ENCODE measurements at places on chromosomes 2 and 18.

DNA sequence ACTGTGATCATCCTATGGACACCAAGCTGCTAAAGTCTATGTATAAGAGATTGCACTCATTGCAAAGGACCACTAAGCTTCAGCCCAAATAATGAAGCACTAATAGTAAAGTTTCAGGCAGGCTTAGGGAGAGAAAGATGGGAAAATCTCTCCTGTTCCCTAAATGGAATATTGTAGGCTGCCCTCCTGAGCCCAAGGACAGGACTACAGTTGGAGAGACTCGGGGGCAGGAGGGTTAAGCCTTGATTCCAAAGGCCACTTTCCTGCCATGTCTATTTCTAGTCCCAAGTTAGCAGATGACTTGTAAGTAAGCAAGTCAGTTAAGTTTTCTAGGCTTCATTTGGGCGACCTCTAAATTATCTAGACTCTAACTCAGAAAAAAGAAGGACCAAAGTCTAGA is 9.0 kb downstream of the TMEM247 start:
- no peak for DNase-seq

DNA sequence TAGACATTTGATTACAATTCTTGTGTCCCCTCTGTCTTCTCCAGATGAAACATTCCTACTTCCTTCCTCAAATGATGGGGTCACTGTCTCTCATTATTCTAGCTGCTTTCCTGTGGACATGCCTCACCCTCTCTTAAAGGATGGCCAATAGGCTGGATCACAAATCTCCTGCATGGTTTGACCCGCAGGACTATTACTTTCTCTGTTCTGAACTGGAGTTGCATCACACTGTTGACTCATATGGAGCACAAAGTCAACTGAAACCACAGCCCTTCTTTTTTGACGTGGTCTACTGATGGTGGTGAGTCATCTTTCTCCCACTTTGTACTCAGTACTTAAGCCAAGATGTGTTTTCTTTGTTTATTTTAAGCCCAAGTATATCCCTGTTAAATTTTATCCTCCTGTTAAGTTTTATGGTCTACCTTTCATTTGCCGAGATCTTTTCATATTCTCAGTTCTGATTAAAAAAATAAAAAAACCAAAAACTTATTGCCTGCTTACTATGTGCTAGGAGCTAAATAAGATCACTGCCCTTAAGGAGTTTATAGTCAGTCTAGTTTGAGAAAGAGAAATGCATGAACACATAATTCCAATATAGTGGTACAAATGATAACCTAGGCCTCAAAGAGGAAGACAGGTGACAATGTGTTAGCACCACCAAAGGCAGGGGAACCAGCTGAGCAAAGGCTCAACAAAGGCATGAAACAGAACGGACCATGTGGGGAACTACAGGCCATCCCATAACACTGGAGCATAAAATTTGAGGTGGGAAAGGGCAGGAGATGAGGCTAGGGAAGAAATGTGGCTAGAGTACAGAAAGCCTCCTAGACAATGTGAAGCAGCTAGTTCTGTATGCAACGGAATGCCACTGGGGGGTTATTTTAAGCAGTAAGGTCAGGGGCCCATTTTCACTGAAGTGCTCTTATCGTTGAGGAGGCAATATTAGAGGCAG is 67.6 kb upstream of the ZFP36L2 start:
- peak; percentile 93 for DNase-seq

GRCh38 chr2:1459727-1460126 is 46.5 kb downstream of the TPO start:
- DNase-seq = no peak

DNA sequence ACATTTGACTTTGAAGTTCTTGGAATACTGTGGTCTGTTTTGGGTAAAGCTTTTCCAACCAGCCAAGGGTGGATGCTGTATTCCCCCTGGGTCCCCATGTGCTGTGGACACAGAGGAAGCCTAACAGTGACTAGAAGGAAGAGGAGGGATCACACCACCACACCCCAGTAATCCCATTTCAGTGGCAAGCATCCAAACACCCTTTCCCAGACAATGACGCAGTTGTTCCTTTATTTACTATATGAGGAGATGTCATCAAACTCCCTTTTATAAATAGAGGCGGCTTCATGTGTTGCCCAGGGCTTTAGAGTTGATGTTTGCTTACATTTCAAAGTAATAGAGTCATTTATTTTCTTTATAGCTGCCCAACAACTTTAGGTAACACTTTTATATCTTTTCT is 959.4 kb upstream of the GYPC start:
- DNase-seq = no peak

GRCh38 chr2:62196278-62196901 is 475 bp downstream of the B3GNT2 start:
- DNase-seq = peak; percentile 65

DNA sequence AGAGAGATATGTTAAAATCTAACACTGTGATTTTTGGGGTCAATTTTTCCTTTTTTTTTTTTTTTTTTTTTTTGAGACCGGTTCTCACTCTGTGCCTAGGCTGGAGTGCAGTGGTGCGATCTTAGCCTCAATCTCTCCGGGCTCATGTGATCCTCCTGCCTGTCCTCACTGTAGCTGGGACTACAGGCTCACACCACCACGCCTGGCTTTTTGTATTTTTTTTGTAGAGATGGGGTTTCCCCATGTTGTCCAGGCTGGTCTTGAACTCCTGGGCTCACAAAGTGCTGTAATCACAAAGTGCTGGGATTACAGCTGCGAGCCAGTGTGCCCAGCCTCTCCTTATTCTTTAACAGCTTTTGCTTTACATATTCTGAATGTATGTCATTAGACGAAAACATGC is 2.9 kb upstream of the HAAO start:
- DNase-seq = no peak

- DNase-seq = peak; percentile 71
Measured at GRCh38 chr18:7953095-7953958, 386.2 kb downstream of the PTPRM start.

- no peak for DNase-seq
Measured at GRCh38 chr2:213036836-213037235, 114.6 kb downstream of the IKZF2 start.

DNA sequence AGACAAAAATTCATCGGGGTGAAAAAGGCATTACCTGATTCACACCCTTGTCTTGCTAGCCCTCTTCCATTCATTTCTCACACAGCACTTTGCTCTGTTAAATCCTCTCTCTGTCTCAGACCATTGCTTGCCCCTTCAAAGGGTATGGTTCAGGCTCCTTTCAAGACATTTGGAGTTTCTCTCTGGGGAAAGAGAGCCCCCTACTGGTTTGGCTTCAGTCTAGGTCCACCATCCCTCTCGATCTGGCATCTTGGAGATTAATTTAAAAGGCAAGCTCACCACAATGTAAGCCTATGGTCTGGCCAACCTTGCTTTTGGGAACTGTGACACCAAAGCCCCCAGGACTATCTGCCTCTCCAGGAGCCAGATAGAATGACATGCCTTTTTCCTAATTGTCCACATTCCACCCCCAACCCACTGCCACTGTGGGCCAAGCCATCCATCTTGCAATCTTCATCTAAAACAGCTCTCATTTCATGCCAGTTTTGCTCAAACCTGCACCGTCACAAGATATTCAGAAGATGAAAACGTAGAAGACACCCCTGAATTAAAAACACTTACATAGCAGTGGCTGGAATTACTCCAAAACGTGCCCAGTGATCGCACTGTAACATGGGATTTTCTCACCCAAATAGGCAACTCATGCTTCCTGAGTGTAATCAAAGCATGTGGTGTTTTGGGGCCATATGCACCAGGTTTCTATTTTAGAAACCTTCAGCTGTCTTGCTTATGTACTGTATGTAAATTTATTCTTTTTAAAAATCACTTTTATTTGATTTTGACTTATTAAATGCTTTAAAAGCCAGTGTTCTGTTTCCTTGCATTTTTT is 93.9 kb downstream of the FARSB start:
- DNase-seq = peak; percentile 57

GRCh38 chr2:144572977-144573376 is 53.1 kb upstream of the ZEB2 start:
- DNase-seq = peak; percentile 62

- no peak for DNase-seq
Measured at GRCh38 chr2:156933645-156934225, 323.8 kb upstream of the GALNT5 start.

DNA sequence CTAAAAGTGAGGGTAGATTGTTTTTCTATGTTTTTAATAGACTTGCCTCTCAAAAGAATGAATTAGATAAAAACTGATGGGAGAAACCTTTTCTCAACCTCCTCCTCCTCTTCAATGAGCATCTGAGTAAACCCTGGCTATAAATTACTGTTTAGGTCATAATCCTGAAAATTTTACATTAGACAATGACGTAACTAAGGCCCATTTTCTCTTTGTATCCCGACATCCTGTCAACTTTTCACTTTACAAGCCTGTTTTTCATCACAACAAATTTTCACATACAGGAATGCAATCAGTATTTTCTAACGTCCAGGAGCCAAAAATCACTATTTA is 1.3 kb downstream of the SPIRE1 start:
- no peak for DNase-seq

DNA sequence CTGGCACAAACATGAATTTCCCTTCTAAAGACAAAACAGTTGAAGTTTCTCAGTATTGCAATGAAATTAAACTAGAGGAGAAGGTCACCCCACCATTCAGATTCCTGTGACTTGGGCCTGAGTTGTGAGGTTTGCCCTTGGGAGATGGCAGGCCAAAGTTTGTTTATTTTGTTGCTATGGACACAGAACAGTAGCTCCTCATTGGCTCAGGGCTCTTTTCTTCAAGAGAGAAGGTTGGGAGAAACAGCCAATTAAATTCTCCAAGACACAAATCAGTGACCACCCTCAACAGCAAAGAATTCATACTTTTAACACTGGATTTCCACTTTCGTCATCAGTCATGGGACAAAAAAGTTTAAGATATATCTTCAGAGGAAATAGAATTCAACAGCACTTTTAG is at the start of gene FLACC1:
TSS of gene FLACC1 (minus strand) at position 125 of the 400 bp plus-strand sequence. CDS start 5,941 bp downstream, outside the sequence.
- no peak for DNase-seq

DNA sequence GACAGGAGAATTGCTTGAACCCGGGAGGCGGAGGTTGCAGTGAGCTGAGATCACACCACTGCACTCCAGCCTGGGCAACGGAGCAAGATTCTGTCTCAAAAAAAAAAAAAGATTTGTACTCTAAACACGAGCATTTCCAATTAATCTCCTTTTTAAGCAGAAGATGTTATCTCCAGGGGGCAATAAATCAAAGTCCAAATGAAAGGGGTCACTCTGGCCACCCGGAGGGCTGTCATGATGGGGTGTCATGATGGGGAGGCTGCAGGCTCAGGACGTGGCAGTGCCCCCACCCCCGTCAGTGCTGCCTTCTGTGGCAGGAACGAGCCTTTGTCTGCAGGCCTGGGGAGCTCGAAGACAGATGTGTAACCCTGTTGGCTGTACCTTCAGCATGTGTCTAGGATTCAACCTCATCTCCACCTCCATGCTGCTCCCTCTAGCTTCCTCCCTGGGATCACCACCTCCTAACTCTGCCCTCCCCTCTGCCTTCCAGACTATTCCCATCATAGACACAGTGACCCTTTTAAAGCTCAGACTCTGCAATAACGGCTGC is 76.9 kb upstream of the YWHAQ start:
- no peak for DNase-seq

- no peak for DNase-seq
Measured at GRCh38 chr2:171966235-171966634, 33.5 kb upstream of the METAP1D start.

DNA sequence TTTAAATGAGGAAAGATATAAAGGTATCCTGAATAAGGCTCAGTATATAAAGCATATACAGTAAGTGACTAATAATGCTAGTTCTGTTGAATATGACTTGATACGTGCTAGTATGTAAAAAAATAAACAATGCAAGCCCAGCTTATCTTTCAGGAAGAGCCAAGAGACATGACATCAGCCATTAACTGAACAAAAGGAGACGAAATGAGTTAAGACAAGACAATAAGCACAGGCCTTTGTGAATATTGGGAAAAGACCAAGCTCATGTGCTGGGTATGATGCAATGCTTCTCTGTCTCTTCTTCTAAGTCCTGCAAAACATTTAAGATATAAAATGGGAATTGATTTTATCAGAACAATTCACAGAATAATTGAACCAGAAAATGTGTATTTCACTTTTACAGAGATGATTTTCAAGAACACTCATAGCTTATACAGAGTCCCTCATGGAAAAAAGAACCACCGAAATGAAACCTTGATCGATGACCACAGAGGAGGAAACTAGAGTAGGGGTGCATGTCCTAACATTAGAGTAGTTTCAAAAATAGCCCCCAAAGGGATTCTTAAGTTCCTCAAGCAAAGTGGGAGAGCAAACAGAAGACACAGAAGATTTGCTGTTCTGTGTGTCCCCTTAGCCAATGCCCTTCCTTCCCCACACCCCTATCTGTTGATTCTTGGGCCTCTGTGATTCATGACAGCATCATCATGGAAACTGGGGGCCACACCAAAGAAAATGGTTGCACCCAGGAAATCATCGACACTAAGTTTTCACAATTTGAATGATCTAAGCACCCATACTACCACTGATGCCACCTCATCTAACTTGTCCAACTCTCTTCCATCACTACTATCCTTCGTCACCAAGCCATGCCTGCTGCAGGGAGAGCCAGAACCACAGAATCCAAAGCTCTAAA is 68.0 kb upstream of the CRIM1 start:
- peak; percentile 14 for DNase-seq

DNA sequence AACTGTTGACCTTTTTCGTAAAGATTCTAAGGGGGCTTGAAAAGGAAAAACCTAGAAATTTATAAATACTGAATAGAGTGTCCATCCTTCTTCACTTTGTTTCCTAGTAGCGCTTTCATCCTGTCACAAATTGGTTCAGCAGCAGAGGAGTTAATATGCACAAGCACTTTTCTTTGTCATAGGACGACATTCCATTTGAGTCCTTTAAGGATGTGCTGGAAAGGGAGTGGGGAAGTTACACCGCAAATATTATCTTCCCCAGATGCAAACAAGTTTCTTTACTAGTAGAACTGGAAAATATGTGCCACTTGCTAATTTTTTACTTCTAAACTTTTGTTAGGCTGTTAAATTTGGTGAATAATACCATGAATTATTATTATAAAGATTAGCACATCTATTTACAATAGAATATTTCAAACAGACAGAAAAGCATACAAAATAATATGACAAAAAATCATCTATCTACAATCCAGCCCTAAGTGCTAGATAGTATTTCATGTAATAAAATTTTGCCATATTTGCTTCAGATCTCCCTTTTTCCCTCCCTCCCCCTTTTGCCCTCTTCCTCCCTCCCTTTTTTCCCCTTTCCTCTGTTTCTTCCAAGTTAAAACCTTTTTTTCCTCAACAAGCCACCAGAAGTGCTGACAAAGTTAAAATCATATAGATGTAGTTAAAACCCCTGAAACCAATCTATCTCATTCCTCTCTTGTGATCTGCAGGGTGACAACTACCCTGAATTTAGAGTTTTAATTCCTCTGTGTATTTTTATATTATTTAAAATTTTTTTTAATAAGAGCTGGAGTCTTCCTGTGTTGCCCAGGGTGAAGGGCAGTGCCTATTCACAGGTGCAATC is 50.5 kb upstream of the MAP4K3 start:
- no peak for DNase-seq

GRCh38 chr2:64214281-64215115 is 70.3 kb upstream of the PELI1 start:
- DNase-seq = peak; percentile 84

GRCh38 chr18:79573921-79574491 is 105.6 kb upstream of the CTDP1 start:
- no peak for DNase-seq

Data from activated CD4-positive, alpha-beta T cell treated with anti-CD3 and anti-CD28 coated beads, Interleukin-10, Interleukin-2, amounts not matched to agents 100 ng/mL and 50 ng/mL, durations not matched to agents 16 hours and 8 hours (primary cell).